ENCODE measurements at places on chromosomes 4 and X.

DNA sequence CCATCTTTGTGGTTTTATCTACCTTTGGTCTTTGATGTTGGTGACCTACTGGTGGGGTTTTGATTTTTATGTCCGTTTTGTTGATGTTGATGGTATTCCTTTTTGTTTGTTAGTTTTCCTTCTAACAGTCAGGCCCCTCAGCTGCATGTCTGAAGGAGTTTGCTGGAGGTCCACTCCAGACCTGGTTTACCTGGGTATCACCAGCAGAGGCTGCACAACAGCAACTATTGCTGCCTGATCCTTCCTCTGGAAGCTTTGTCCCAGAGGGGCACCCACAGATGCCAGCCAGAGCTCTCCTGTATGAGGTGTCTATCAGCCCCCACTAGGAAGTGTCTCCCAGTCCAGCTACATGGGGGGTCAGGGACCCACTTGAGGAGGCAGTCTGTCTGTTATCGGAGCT, 199.3 kb upstream of the WDFY3 start:
- no peak for DNase-seq

DNA sequence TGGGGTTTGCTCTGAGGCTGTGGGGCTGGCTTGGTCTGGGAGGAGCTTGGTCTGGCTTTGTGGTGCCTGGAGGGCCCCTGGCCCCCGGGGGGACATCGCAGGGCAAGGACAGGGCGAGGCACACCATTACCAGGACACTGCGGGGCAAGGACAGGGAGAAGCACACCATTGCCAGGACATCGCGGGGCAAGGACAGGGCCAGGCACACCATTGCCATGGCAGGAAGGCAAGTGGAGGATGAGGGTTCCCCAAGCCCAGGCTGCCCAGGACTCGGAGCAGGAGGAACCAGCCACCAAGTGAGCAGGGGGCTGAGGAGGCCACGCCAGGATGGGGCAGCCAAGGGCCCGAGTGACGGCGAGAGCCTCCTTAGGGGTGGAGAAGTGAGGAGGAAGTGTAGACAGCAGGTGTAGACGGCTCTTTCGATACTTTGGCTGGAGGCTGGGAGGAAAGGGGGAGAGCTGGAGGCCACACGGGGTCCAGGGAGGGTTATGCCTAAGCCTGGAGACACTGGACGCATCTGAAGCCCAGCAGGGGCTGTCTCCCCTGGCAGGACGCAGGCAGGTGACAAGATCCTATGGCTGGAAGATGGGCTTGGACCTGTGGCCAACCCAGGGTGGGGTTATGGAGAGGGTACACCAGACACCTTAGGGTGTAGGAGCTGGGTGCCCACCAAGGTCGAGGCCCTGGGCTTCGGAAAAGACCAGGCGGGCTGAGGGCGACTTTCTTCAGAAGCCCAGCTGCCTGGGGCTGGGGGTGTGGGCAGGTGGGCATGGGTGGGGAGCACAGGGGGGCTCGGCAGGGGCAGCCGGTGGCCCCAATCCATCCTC, 7.3 kb downstream of the NKX1-1 start:
- DNase-seq, result no peak

DNA sequence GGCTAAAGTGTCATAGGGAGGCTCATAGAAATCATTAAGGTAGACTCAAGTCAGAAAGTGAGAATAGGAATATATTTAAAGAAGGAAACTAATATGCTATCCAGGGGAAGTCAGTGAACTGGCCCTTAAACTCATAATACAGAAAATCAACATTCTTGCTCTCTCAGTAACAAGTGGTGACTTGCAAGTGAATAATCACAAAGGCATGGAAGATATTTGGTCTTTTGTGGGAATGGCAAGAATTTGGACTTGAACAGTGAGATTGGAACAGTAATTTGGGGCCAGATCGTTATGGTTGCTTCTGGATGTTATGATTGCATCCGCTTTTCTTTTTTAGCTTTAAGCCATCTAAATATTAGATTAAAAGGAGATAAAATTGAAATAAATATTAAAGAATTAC, 103.8 kb downstream of the TBC1D19 start:
- no peak for DNase-seq

DNA sequence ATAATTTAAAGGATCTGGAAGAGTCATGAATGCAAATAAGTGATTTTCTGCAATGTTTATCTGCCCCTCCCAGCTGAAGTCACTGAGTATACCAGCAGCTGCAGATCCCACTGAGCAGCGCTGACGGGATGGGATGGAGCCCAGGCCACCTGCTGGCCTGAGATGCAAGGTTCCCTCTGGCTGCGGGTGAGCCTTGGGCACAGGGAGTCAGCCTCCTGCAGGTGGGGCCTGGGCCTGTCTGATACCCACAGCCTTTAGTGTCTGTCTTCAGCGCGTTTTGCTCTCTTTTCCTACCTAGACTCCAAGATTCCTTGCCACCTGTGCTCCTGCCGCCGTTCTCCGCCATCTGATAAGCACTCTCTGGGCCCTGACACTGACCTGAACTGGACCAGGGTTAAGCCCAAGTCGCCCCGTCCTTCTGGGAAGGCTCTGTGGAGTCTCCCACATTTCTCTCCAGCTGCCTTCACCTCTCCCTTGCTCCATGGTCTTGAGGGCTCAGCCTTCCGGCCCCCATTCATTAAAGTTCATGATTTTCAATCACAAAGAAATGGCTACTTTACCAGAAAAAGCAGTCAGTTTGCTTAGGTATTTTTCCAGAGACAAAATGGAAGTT, 223.1 kb upstream of the FAT1 start:
- no peak for DNase-seq

GRCh38 chr4:3740256-3740655, 25.9 kb upstream of the ADRA2C start:
- no peak for DNase-seq
